Kidney capillary endothelial cell (primary cell): ENCODE measurements at places on chromosomes 7 and 10.
A peak's percentile ranks its signal among the peaks of the same experiment; 100 is the strongest.

- no peak for DNase-seq
Observed at GRCh38 chr10:131421381-131421780, 109.9 kb upstream of the TCERG1L start.

DNA sequence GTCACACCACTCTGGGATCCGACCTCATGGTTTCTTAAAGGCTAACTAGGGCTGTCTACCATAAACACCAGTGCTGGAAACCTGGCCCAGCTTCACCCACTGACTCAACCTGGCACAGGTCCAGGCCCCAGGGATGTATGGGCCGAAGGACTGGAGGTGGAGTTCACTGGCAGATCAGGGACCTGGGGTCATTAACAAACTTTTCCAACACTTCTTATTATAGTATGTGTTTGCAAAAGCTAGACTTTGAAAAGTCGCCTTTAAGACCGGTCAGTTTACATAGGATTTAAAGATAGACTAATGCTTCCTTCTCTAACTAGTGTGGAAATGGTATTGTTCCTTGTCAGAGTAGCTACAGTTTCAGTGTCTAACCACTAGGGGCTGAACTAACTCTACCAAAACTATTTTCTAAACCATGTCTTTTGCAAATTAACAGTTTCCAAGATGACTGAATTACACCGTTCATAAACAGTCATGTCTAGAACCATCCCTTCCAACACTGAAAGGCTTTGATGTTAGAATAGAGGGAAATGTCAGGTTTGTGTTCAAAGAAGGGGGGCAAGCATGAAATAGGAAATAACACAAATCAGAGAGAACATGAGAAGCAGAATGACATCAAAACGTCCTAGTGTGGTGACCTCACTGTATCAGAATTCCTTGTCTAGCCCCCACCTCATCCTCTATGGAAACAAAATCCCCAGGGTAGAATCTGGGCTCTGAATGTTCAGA, 29.7 kb downstream of the STN1 start:
- peak; percentile 89 for DNase-seq

DNA sequence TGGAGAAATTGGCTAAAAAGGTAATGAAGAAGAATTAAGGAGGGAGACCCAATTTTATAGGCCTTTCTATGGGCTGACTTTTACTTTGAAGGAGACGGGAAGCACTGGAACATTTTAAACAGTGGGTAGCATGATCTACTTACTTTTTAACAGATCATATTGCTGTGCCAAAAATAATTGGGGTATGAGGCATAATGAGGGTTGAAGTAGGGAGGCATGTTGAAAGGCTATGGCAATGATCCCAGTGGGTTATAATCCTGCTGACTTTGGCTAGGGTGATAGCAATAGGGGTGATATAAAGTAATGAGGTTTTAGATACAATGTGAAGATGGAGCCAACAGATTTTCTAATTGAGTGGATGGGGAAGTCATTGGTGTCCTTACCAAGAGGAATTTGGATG, 73.2 kb downstream of the GPR37 start:
- no peak for DNase-seq

GRCh38 chr7:156378806-156379205, 261.8 kb upstream of the RNF32 start:
- DNase-seq: no peak

DNA sequence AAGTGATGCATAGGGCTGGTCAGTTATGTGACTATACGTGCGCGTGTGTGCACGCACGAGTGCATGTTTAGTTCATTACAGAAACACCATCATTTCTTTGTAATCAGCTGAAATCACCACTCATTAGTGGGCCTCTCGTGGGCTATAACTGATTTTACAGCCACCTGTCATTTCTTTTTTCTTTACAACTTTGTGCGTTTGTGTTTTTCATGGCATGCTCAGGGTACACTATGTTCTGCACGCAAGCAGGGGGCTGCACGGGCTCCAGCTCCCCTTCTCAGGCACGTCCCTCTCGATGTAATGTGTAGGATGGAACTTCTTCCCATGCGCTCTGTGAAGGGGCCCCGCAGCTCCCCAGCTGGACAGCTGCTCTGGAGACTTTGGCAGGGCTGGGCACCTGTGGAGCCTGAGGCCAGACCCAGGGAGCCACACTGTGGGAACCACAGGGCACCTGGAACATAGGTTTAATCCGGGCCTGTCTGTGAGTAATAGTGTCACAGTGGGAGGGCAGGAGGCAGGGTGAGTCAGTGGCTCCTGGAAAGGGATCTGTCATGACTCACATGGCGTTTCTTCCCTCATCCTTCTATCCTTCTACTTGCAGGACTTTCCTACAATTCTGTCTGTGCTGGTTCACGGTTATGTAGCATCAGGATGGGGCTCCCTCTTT, 4.9 kb downstream of the GCK start:
- DNase-seq: peak; percentile 34

- no peak for DNase-seq
Observed at GRCh38 chr7:29285444-29285793, 90.8 kb downstream of the CHN2 start.

- no peak for DNase-seq
Observed at GRCh38 chr10:23419655-23420329, 19.1 kb upstream of the OTUD1 start.

DNA sequence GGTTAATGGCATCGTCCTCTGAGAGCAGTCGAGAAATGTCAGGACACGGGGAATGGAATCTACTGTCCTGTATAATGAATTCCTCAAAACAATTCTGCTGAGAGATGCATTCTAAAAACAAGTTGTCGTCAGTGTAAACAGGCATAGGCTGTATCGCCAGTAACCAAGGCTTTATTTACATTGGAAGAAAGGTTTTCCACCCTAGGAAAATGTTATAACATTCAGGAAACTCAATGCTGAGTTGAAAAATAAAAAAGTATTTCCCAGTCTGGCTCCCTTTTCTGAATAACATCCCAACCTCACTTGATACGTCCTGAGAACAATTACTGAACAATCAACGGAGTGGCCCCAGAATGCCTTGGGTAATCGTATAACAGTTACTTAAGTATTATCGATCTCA, 79.6 kb upstream of the UCN3 start:
- DNase-seq: no peak

DNA sequence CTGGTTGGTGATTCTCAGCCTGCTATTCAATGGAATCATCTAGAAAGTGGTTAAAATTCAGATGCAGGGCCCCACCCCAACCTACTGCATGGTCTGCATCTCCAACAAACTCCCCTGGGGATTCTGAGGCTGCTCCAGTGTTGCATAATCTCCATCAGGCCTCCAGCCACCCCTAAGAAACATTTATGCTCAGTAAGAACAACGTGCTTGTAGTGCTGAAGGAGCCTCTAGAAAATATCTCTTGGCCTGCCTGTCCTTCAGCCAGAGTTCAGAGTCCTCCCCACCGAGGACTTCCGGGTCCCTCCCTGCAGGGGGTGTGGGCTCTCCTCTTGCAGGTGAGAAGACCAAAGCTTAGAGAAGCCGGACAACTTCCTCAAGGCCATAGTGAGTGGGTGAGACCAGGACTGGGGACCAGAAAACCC, 159.8 kb downstream of the SH3PXD2A start:
- no peak for DNase-seq

DNA sequence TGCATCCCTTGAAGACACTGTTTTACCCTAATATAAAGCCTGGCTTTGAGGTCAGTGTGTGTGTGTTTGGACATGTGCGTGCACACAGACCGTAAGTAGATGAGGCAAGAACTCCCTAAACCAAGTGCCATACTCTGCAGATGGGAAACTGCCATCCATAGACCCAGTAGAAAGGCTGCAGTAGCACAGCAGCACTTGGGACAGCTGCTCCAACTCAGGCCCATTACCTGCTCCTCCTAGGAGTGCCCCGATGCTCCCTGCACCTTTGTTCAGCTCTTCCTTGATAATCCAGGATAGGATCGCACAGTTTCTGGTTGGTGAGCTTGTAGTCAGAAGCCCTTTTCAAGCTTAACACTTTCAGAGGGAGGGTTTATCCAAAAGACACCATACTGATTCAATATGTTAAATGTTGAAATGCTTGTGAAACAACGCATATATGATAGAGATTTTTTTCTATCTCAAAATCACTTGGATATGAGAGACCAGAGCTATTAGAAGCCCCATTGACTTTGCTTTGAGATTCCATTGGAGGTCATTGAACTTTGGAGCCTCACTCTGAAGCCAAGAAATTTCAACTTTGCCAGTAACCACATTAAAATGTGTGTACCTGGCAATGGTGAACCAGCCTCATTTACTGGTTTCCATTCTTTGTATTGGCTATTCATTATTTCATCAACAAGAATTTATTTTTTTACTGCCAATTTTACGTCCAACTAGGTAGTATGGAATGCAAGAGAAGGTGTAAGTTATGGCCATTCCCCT, 757.0 kb upstream of the GALNT17 start:
- DNase-seq: no peak

DNA sequence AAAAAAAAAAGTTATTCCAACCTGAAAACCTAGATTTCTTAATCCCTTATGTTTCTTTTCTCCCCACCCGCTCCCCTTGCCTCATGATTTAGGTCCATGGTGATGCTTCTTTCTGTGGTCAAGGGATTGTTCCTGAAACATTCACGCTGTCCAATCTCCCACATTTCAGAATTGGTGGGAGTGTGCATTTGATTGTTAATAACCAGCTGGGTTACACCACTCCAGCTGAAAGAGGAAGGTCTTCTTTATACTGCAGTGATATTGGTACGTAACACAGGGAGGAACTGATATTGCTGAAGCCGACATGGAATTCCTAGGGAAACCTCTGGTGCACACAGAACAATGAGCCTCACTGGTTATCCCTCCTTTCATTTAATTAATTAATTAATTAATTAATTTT, 22.7 kb downstream of the DHTKD1 start:
- no peak for DNase-seq

DNA sequence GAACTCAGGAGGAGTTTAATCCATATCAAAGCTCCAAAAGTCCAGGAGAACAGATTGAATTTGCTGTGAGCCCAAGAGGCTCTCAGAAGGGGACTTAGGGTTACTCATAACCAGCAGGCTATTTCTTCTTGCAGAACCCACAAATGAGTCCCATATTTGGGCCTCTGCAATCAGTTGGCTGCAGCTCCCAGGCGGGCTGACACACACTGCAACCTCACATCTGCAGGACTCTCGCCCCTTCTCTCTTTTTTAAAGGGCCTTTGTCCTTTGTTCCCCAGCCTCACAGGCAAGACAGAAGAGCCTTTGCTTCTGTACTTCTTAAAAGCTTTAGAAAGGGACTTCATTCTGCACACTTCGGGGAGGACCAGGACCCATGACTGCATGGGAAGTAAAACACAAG, 26.7 kb downstream of the CREB3L2 start:
- DNase-seq: no peak

DNA sequence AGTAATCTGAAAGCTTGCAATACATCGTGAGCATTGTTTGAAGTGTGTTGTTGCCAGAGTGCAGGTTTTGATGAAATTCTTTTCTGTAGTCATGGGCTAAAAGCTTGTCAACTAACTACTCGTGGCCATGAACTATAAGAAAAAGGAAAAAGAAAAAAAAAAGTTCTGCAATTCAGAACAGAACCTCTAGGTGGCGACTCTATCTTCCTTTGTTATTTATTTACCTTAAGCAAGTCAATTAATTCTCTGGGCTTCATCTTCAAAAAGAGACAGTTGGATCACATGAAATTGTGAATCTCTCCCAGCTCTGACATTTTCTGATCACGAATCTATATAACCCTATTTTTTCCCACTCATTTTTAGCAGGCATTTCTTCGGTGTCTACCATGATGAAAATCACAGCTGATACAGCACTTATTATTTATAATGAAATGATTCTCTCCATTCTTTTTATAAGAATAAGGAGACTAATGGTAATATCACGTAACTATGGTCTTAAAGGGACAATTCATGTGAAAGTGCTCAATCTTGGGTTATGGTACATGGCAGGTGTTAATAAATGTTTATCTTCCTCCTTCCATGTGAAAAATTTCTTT, 18.8 kb downstream of the TMEM196 start:
- peak; percentile 16 for DNase-seq
